ENCODE measurements at places on chromosomes 11 and 22.

GRCh38 chr11:10488934-10489691 is 34.0 kb downstream of the AMPD3 start:
- peak; percentile 24 for DNase-seq

DNA sequence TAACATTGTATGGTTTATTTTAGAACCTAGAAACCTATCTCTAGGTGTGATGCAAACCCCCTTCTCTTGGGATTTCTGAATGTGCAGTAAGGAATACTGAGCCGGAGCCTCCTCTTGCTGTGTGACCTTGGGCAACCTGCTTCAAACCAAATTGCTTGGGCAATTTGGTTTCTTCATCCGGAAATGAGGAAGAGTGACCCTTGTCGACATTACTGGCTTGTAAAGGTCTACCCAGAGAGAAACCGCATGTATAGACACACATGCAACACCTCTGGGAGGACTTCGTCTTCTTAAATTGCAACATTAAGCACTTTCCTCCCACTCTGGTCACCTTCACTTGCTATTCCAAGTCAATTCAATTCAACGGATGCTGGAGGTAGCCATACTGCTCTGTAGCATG is 19.6 kb upstream of the TP53I11 start:
- no peak for DNase-seq

GRCh38 chr11:127136438-127136837 is 135.9 kb upstream of the KIRREL3 start:
- DNase-seq: no peak

- DNase-seq: no peak
These were observed 39.0 kb upstream of the CHKA start for GRCh38 chr11:68160100-68160695.

DNA sequence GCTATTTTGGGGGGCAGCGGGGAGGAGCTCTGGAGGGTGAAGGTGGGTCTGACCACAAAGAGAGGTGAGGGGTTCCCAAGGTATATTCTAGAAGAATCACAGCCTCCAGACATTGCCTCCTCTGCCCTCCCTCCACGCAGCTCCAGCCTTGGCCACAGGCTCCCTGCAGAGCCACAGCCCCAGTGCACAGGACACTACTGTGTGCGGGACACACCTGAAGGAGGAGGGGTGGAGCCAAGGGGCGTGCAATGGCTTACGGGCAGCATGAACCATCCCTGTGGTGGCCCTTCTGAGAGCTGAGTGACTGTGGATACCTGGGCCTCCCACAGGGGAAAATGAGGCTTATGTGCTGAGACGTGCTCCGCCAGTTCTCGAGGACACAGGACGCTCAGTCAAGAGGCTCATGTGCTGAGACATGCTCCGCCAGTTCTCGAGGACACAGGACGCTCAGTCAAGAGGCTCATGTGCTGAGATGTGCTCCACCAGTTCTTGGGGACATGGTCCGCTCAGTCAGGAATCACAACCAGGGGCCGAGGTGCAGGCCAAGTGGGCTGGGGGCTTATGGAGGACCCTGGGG is 417.3 kb downstream of the SHANK2 start:
- DNase-seq: no peak

- no peak for DNase-seq
These were observed 7.4 kb downstream of the DUSP8 start for GRCh38 chr11:1564535-1565172.

DNA sequence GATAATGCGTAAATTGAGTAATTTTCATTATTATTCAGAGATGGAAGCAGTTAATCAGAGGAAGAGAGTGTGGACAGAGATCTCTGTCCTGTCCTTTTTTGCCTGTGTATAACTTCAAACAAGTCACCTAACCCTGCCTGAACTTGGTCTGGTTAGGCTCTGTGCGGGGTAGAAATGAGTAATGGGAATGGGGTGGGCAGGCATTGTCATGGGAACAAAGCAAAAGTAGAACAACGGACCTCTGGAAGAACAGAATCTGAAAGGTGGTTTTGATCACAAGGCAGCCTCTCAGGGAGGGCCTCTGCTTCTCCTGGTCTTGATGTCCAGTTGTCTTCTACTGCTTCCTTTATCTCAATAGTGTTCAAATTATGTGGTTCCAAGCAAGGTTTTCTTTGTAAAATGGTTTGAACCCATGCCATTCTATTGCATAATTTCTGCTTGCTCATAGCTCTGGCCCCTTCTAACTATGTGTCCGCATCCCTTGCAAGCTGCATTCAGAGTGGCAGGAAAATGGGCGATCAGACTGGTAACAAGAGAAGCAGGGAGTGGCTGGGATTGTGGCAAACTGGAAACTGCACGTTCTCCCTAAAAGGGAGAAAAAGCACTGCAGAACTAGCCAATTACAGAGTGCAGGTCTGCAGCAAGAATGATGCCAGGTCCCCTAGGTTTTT is 76.1 kb downstream of the PRR5L start:
- no peak for DNase-seq

- DNase-seq: no peak
These were observed 129.4 kb downstream of the CCDC34 start for GRCh38 chr11:27233654-27234042.

DNA sequence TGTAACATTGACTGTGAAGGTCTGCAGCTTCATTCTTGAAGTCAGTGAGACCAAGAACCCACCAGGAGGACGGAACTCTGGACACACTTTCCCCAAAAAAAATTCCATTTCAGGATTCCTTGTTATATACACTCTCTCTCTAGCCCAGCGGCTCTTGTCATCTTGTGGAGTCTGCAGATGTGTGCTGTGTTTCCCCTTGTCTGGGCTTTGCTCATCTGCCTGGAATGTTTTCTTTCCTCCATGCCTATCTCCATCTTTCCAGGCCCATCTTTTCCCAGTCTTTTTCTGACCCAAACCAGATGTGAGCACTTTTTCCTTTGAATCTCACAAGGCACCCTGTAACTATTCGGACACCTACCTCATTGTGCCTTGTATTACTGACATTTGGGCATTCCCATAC is 5.1 kb upstream of the DRG1 start:
- DNase-seq: no peak

GRCh38 chr11:33248416-33248971 is 8.7 kb upstream of the HIPK3 start:
- DNase-seq: no peak

GRCh38 chr22:50505776-50506610 is 1.5 kb downstream of the LMF2 start:
- DNase-seq: no peak

- no peak for DNase-seq
These were observed 50.6 kb upstream of the MN1 start for GRCh38 chr22:27851974-27852746.

DNA sequence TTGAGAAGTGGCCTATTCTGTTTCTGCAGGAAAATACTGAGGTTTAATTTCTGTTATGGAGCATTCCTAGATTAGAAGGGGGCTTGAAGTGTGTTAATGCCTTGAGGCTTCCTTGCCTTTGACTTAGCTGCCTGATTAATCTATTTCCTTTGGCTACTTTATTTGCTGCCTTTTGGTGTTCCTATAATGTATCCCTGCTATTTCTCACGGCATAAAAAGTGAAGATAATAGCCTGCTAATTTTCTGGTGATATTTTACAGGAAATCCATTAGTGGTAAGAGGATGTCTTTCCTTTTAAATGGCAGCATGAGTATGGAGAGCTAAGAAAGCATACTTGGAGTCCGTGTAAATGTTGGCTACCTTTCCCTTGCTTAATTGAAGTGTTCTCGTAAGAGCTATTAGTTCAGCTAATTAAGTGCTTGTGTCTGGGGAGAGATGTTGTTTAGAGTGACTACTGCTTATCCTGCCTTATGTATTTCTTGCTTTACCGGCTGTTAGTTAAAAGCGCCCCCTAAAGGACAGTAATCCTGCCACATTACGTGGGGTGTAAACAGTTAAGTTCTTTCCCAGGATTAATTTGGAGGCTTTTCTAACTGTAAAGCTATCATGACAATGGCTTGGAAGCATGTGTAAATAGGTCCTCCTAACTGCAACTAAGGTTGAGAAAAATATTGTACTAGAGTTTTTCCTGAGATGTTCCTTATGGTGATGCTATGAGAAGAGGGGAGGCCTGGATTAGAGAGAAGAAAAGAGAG is 45.6 kb downstream of the ZNF280B start:
- no peak for DNase-seq

- DNase-seq: no peak
These were observed 55.9 kb downstream of the ZC3H12C start for GRCh38 chr11:110148775-110149744.

- no peak for DNase-seq
These were observed 2.2 kb downstream of the MADD start for GRCh38 chr11:47271961-47272661.

GRCh38 chr22:50576070-50576469 is 2.2 kb downstream of the CPT1B start:
- DNase-seq: no peak

DNA sequence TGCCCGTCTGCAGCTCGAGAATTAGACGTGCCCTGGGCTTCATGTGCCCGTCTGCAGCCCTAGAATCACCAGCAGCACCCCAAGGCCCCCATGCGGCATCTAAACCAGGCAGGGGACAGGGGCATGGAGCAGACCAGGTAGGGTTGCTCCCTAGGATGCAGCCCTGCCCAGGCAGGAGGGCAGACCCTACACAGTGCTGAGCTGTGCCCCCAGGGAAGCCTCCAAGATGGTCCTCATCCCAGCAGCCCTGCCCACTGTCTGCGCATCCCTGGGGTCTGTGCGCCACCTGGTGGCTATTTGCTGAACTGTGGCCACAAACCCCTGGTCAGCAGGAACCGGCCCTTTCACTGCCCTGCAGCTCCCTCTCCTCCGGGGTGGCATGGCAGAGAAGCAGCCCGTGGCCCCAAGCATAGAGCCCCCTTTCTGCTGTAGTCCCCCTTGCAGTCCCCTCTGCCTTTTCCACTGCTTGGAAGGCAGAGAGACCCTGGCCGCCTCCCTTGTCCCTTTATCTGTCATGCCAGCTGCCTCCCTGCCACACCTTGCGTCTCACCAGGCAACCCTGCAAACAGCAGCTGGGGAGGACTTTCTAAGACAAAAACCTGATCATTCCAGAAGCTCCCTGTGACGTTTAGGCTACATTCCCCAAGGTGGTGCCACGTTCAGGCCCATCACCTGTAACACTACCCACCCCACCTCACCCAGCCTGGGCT is 86.6 kb downstream of the KCNQ1 start:
- DNase-seq: peak; percentile 87

DNA sequence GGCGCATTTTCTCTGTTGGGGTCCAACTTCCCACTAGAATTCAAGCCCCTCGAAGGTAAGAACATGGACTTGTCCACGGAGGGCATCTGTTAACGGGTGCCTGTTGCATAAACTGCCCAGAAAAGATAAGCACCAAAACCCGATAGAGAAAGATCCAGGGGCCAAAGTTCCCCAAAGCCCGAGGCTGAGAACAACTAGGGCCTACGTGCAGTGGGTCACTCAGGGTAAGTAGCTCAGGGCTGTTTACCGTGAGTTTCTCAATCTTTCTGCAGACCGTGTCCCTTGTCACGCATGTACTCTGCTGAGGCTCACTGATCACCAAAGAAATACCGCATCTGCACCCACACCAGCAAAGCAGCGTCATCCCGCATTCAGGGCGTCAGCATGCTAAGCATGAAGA is 24.4 kb downstream of the PGA5 start:
- DNase-seq: no peak

DNA sequence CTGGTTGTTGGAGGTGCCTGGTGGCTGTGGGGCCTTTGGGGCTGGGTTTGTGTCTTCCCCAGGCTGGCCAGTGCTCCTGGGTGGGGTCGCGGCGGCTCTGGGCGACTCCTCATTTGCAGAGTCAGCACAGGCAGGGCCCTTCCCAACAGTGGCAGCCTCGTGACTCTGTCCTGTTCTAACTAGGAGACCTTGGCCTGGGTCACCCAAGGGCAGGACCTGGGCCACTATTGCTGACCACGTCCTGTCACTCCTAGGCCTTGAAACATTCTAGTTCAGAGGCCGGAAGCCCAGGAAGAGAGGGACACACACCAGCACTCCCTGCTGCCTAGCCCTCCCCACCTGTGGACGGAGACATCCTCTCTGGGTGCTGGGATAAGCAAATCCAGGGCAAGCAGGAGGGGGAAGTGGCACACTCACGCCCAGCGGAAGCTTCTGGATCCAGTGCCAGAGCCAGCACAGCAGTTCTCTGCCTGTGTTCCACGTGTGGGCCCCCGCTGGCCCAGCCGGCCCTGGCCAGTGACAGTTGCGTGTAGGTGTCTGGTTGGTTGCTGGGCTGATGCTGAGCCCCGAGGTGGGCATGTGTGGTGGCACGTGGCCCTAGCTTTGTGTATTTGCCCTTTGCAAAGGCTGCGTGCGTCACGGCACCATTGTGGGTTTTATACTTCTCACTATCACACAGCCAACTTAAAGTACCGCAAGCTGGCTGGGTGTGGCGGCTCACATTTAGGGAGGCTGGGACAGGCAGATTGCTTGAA is 4.3 kb upstream of the CHID1 start:
- no peak for DNase-seq

GRCh38 chr11:130180491-130180890 is 20.9 kb downstream of the ST14 start:
- no peak for DNase-seq

GRCh38 chr11:14300661-14301304 is 58.2 kb downstream of the RRAS2 start:
- peak; percentile 64 for DNase-seq

DNA sequence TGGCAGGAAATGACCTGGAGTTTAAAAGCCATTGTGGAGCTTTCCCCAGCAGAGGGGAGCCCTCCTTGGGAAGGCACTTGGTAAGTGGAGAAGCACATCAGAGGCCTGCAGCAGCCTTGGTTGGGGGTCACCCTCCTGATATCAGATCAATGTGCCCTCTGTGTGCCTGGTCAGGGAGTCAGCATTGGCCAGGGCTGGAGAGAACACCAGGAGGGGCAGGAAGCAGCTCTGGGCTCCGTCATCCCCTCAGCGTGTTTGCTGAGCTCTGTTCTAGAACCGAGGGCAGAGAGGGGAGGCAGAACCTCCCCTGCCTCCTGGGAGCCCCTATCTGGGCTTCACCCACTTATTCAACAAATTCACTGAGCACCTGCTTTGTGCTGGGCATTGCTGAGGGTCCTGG is 846.0 kb downstream of the TBC1D22A start:
- DNase-seq: no peak

DNA sequence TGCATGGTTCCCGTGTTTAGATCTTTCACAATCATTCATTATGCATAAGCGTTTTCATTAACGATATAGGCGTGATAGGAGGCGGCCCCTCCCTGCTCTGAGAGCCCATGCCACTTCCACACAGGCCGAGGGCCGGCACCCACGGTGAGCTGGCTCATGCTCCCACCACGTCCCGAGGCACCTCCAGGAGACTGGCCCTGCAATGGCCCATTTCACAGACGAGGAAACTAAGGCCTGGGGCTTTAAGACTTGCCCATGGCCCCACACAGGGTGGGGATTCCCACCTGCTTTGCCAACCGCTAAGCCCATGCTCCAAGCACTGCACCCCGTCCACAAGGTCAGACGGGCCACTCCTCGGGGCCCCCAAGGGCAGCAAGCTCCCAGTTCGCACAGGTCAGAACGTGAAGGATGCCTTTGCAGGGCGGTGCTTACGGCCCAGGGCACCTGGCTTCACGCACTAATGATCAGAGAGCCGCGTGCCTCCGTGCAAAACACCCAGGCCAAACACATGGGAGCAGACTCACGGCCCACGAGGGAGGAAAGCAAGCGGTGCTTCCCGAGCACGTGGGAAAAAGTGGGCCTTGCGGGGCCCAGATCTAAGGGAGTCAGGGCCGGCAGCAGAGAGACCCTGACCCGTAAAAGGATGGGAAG is 8.3 kb downstream of the OSBPL5 start:
- no peak for DNase-seq
